ENCODE measurements at places on chromosomes 7 and 10.

GRCh38 chr7:95471071-95471470 lies 14.7 kb upstream of the ASB4 start:
- DNase-seq: no peak

DNA sequence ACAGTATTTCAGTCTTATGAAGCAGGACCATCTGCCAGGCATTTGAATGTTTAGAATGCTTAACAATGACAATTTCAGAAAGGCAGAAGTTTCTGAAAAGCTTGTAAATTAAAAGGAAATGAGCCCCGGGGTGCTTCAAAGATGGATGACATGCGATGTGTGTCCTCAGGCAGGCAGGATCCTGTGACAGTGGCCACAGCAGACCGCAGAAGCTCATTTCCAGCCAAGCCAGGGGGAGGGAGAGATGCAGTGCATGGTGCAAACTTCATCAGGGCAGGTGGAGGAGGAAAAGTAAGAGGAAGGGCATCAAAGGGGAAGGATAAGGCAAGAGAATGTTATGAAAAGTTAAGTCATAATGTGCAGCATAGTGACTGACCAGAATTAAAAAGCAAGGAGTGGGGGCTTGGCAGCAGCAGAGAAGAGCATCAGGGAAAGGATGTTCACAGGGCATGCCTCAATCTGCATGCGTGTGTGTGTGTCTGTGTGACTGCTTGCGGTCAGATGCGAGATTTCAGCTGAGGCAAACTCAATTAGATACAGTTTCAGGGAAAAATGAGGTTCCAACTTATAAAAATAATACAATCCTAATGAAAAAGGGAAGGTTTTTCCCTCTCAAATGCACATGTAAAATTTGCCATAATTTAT lies 173.7 kb downstream of the COBL start:
- DNase-seq: no peak

- no peak for DNase-seq
These were observed 40.6 kb downstream of the CCDC172 start for GRCh38 chr10:116364868-116365267.

- DNase-seq: no peak
These were observed 19.8 kb downstream of the VTI1A start for GRCh38 chr10:112466802-112467201.

GRCh38 chr7:124201768-124202349 lies 169.0 kb upstream of the TMEM229A start:
- no peak for DNase-seq

DNA sequence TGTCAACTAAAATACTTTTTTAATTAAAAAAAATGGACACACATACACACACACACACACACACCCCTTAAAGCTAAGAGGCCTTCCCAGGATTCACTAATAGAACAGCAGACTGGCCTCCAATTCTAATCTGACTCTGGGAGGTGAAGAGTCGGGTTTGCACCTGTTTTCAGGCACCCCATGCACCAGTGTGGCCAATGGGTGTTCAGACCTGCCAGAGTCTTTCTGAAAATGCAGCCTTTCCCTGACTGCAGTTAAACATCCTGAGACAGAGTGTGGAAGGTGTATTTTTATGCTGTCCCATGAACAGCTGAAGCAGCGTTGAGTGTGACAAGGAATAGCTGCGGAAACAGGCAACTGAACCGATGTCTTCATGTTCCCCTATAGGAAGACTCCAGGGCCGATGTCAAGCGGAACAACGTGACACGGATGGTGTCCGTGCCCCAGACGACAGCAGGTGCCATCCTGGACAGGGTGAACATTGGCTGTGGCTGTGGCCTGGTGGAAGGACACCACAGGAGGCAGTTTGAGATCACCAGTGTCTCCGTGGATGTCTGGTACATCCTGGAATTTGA lies 74.6 kb upstream of the LYZL2 start:
- no peak for DNase-seq

- DNase-seq: no peak
These were observed 76.3 kb upstream of the LYZL1 start for GRCh38 chr10:29212597-29212996.

DNA sequence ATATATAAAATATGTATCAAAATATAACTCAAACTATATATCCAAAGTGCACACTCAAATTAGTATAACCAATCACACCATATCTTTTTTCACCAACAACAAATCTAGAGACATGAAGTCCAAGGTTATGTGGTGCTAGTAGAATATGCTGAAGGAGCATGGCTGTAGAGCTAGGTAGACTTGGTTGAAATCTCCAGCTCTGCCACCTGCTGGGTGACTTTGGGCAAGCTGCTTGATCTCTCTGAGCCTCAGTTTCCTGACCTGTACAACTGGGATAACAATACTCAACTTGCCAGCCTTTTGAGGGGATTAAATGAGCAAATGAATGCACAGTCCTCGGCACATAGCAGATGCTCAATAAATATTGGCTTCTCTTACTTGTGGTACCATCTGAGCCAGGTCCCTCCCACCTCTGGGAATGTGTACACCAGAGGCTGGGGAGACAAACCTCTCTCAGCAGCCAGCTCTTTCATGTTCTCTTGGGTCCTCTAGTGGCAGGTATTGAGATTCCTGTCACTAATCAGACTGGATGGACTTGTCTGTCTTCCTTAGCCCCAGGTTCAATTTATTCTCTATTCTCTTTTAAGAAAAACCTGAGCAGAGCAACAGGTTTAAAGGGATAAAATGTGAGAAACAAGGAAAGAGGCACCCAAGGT lies 94.3 kb upstream of the PDE1C start:
- no peak for DNase-seq

- DNase-seq: no peak
These were observed 70.4 kb upstream of the MDFIC start for GRCh38 chr7:114851406-114852061.

DNA sequence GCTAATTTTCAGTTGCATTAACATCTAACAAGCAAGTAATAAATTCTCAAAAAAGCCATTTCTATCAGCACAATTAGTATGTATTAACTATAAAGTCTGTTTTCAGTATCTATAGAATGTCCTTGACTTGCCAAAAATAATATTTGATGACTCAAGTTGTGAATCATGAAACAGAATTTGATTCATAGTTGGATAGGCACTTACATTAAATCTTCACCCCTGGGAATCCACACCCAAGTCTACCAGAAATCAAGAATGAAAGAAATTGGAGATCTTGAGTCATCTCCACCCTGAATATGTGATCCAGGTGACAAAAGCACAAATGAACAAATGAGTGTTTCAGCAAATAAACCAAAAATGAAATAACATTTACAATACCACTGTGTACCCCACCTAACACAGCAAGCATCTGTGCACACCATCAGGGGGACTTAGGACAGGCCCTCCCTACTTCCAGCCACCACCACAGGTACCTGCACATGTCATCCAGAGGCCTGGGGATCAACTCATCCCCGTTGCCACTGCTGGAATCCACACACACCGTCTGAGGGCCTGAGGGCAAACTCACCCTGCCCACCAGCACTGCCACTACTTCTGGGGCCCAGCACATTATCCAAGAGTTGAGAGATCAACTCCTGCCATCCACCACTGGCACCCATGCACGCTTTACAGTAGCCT lies 160.1 kb downstream of the MTERF1 start:
- no peak for DNase-seq

- no peak for DNase-seq
These were observed 24.8 kb downstream of the JCAD start for GRCh38 chr10:30034433-30035137.

GRCh38 chr10:128881086-128881485 lies 586.0 kb upstream of the MGMT start:
- DNase-seq: no peak

DNA sequence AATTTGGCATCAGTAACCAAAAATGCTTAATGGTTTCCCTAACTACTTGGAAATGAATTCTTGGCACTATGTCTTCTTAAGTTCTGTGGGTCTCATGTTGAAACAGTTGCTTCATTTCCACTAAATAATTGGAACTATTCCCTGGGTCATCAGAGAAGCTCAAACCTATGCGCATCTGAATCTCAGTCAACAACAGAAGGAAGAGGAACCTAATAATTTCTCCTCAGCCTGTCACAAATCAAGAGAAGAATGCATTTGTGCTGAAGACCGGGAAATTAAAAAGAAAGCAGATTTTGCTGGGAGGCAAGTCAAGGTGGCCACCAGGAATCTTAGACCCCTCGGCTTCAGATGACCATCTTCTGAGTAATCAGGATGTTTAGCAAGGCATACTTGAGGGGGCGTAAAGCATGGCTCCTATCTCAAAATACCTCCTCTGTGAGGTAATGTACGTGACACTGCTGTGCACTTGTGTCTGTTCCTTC lies 41.4 kb downstream of the TOMM7 start:
- DNase-seq: no peak

- no peak for DNase-seq
These were observed 110.4 kb downstream of the PON1 start for GRCh38 chr7:95213809-95214492.

DNA sequence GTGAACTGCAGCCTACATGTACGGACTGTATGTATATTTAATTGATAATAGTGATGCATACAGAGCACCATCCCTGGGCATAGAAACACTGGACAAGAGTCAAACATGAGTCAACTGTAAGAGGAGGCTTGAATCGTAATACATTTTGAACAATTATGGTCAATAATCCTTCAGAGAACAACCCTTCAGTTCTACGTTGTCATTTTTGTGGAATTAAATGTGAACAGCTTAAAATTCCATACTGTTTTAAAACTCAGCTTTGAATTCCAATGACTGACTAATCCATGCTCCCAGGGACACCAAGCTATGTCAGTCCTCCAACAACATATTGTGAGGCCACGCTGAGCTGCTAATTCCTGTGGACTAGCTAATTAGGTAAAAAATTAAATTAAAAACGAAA lies 41.5 kb upstream of the KMT2E start:
- DNase-seq: no peak

- DNase-seq: no peak
These were observed 1.0 kb downstream of the DDC start for GRCh38 chr7:50564171-50564570.

DNA sequence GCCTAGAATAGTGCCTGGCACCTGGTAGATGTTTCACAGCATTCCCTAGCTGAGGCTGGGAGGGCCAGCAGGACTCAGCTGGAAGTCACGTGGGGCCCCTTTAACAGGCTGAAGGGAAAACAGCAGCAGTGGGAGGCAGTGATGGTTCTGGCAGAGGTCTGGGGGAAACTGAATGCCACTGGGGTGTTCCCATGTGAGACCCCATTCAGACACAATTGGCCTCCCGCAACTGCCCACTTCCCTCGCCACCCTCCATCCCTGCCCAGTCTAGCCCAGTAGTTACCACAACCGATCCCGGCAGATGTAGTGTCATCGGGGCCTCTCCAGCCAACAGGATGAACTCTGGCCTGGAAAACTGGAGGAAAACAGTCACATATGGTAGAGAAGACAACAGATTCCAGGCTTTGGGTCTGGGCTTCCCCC lies 38.3 kb downstream of the FRMPD2 start:
- DNase-seq: no peak

GRCh38 chr7:50509459-50509858 lies 55.7 kb downstream of the DDC start:
- DNase-seq: no peak

DNA sequence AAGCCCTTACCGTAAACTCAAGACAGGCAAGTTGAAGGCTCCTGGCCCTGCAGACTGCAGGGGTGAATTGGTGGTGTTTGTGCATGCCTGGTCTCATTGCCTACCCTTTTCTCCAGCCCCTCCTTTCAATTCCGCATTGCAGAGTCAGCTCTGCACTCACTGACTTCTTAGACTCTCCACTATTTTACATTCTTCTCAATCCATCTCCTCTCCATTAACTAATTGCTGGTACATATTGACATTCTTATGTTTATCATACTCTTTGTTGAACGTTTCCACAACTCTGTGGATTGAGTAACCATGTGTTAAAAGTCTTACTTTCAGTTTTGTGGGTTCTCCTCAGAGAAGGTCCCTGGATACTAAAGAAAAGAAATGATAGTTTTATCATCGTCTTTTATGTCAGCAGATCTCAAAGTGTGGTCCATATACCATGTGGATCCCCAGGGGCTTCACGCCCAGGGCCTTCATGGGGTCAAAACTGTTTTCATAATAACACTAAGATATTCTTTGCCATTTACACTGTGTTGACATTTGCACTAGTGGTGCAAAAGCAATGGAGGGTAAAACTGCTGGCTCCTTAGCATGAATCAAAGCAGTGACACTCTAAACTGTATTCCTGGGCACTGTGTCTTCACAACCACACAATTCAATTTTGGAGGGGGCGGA lies 135.4 kb upstream of the FZD1 start:
- DNase-seq: no peak
